ENCODE measurements at places on chromosomes 7 and 10.

GRCh38 chr10:116190883-116191282 is 82.1 kb downstream of the GFRA1 start:
- no peak for DNase-seq

GRCh38 chr7:43669286-43670081 is 59.8 kb downstream of the COA1 start:
- DNase-seq, result no peak

GRCh38 chr7:74267756-74268565 is 13.8 kb upstream of the RFC2 start:
- no peak for DNase-seq

GRCh38 chr7:115191526-115191925 is 269.6 kb downstream of the MDFIC start:
- DNase-seq, result no peak

- DNase-seq, result no peak
Measured at GRCh38 chr10:42975558-42976340, 101.1 kb upstream of the RET start.

- DNase-seq, result no peak
Measured at GRCh38 chr7:139034855-139035585, 822 bp downstream of the ZC3HAV1L start.

DNA sequence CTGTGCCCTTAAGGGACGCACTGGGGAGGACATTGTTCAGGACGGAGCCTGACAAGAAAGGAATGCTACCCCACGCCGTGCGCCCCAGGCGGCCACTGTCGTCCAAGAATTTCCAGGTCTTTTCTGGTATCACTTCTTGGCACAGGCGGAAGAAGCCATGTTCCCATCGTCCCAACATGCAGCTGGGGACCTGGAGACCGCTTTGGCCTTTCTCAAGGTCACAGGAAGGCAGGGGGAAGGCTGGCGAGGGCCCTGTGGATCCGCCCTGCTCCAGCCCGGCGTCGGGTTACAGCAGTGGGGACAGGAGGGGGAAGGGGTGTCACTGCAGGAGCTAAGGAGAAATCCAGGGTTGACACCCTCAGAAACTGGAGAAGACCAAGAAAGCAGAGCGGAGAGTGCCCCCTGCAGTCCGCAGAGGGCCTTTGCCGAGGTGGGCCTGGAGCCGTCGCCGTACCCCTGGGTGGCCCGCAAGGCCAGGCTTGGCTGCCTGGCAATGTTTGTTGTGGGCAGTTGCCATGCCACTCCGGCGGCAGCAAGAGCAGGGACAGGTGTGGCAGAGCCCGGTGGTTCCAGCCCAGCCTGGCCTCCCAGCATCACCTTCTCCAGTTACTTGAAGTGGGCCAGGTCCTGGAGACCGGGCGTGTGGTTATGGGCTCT is 104.1 kb downstream of the LHPP start:
- DNase-seq, result peak; percentile 83

DNA sequence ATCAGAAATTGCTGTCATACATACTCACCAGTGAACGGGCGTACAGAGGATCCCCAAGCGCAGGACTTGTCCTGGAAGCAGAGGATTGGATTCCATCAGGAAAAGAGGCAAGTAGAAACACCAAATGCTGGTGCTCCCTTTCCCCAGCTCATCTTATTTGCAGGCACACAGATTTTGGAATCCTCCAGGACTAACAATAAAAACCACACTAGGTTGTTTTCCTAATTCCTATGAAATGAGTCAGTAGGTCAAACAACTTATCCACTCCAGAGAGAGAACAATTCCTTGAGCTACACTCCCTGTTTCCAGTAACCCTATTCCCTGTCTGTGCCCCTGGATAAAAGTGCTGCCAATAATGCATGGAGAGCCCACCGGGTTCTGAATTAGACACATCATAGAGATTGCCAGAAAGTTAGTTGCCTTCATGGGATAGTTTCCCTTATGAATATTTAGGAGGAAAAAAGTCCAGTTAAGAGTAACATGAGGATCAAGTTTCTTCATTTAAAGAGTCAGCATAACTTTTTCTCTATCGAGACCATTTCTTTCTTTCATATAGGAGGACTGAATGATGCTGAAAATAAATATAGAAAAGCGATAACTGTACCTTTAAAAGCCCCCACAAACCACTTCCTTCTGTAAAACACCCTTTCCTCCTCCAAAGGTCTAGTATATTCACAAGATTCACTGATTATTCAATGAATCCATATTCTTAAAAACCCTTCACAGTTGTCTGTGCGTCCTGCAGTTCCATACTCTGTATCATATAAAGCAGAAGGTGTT is 178.3 kb upstream of the KLF14 start:
- no peak for DNase-seq

GRCh38 chr10:6044060-6044459 is 18.1 kb downstream of the IL2RA start:
- DNase-seq, result no peak

DNA sequence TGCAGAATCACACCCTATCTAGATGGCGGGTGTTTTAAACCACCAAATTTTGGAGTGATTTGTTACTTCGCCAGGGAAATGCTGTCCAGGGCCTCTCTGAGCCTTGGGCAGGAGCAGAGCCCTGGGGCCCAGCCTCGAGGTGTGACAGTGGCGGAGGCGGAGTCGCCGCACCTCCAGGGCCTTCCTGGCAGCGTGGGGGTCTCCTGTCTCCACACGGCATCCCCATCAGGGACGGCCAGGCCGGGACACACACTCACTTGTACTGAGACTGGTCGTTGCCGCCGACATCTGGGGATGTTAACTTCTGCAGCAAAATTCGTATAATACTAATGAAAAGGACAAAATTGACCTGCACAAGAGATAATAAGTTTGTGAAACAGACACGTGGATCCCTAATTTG is 110.7 kb downstream of the VIPR2 start:
- no peak for DNase-seq

- DNase-seq, result no peak
Measured at GRCh38 chr7:121212036-121212435, 116.8 kb upstream of the WNT16 start.

- DNase-seq, result no peak
Measured at GRCh38 chr10:101097881-101098280, 33.2 kb upstream of the TLX1 start.

DNA sequence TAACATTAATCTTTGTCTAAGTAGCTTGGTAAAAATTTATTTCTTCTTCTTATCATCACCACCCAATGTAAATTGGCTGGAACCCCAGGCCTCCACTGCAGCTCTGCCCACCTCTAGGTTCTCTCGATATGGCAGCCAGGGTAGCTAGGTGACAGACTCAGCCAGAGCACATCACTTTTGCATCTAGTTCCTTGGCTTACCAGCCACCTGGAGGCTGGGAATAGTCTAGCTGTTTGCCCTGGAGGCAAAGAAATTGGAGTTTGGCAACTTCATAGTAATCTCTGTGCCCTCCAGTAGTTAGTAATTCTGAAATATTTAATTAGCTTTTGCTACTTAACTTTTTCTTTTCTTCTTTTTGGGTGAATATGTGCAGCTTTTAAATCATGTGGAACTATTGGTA is 9.4 kb downstream of the IFRD1 start:
- DNase-seq, result no peak

- DNase-seq, result no peak
Measured at GRCh38 chr10:5206799-5207198, 10.2 kb downstream of the AKR1C4 start.

DNA sequence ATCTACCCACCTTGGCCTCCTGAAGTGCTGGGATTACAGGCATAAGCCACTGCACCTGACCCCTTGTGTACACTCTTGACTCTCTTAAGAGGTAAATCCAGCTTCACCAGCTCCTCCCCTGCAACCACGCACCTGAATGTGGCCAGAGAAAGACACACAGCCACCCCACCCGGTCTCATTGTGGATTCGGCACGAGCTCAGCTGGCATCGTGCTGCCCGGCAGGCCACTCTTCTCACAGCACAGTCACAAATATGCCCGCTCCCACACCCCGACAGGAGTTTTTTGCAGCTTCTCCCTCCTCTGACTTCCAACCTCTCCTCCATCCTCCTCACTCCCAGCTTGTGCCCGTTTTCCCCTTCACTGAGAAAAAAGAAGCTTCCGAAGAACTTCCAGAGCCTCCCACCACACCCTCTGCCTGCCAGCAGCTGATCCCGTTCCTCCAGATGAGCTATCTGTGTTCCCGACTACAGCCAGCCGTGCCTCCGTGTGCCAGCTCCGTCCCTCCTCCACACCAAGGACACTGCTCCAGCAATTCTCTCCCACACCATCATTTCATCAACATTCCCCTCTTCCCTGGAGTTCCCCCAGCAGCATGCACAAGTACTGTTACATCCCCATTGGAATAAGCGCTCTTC is 8.0 kb upstream of the SMARCD3 start:
- no peak for DNase-seq

DNA sequence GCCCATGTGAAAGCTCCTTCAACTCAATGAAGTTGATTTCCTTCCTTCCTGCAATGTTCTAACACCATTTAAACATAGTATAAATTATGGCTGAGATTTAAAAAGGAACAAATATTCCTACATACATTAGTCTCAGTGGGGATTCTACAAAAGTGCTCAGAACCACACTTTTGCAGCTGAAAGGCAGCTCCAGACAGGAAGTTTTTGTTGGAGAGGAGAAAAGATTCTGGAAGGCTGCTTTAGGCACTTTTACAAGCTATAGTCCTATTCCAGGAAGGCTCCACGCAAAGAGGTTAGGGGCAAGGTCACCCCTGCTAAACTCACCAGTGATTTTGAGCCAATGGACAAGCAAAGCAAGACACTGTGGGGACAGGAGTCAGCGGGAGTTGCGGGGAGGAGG is 179.2 kb upstream of the CDCA7L start:
- DNase-seq, result no peak

DNA sequence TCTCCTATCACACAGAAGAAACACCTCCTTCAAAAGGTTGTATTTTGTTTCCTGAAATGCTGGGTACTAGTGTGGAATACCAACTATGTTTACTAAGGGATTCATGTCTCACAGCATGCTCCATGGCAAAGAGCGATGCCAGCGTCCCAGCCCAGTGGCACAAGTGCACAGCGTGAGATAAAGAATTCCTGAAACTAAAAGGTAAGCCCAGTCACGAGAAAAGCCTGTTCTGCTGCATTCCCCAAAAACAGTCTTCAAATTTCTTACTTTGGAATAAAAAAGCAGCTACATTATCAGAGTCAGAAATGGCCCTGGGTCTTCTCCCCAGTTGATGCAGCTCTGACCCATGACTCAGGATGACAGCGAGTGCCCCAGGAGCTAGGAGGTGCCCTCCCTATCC is 53.1 kb upstream of the DDC start:
- no peak for DNase-seq

Measured in DMS79 (cell line).